Hepatic stellate cell (primary cell): ENCODE measurements at places on chromosomes 5 and 9.

DNA sequence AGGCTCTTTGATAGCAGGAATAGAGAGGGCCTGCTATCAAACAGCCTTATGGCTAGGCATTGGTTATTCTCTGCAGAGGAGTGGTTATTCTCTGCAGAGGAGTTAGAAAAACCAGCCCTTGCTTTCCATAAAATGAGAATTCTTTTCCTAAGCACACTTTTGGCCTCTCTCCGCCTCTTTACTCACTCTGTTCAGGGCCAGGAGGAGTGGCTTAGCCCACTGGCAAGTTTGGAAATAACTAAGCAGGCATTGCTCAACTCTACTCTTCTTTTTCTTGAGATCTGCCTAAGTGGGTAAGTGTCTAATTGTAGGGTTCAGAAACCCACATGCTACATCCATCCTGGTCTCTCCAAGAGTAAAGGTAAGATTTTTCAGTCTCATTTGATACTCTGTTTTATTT is 341.7 kb downstream of the KIAA0825 start:
- DNase-seq = no peak

DNA sequence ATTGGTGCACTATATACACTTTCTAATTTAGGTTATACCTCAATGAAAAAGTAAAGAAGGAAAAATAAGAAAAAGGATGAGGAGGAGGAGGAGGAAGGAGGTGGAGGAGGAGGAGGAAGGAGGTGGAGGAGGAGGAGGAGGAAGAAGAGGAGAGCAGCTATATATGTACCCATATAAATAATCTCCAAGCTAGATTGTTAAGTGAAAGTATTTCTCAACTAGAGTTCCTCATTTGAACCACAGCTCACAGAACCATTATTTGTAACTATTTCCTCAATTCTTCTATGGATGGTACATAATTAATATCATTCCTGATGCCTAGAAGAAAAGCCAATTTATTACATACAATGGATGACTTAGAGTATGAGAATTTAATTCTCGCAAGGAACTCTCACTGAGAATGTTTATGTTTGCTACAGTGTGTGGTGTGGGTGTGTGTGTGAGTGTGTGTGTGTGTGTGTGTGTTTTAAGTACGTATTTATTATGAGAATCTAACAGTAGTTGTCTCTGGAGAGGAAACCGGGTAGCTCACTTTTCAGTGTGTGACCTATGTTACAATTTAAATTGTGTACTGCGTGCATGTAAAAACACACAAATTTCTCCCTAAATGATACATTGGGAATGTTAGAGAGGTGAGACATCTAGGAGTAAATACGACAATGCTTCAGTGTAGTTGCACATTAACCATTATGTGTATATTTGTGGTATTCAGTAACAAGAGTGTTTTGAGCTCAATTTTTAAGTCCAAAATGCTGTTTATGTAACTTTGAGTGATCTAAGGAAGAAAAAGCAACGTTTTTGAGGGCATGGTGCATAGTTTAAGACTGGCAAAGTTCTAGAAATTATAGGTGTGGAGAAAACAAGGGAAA is 20.2 kb upstream of the NREP start:
- no peak for DNase-seq

DNA sequence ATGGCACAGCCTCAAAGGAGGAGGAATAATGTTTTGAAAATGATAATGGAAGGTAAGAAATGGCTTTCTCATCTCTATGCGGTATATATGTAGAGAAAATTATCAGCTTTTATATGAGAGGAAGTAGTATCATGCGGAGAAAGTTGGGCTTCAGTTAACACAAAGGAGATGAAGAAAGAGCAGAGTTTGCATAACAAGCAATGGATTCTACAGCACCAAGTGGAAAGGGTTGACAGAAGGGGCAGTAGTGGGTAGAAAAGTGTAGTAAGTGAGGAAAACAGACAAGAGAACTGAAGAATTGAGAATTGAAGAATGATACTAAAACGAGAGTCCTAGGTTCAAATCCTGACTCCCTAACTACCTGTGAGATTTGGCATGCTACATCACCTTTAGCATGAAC is 51.0 kb downstream of the GNG10 start:
- DNase-seq = no peak

DNA sequence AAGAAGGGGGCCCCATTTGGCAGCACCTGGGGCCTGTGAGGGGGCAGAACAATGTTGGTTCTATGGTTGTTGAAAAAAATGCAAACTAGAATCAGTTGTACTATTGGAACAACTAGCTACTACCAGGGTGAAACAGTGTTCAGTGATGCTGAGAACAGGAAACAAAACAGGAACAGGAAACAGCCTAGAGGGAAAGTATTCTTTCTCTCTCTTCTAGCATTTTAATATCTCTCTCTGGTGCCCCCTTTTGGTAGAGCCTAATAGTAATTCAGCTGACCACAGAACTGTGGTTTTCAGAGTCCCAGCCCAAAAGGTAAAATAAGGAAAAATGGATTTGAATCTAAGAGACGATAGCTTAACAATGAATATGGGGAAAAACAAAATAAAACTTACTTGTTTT is 138.0 kb upstream of the KCNN2 start:
- no peak for DNase-seq

- DNase-seq = no peak
Measured at GRCh38 chr5:55911784-55912653, 60.9 kb downstream of the IL31RA start.

- no peak for DNase-seq
Measured at GRCh38 chr5:124880903-124881697, 134.7 kb upstream of the ZNF608 start.

GRCh38 chr5:126398791-126399190 is 24.4 kb upstream of the GRAMD2B start:
- no peak for DNase-seq

GRCh38 chr9:15426019-15426418 is 3.3 kb downstream of the SNAPC3 start:
- DNase-seq = no peak
